ENCODE measurements at places on chromosomes 16 and 17.

- no peak for DNase-seq
Observed at GRCh38 chr17:9162275-9162985, 141.1 kb downstream of the NTN1 start.

- DNase-seq, result peak; percentile 98
Observed at GRCh38 chr16:66516808-66517585, 32.9 kb downstream of the TK2 start.

DNA sequence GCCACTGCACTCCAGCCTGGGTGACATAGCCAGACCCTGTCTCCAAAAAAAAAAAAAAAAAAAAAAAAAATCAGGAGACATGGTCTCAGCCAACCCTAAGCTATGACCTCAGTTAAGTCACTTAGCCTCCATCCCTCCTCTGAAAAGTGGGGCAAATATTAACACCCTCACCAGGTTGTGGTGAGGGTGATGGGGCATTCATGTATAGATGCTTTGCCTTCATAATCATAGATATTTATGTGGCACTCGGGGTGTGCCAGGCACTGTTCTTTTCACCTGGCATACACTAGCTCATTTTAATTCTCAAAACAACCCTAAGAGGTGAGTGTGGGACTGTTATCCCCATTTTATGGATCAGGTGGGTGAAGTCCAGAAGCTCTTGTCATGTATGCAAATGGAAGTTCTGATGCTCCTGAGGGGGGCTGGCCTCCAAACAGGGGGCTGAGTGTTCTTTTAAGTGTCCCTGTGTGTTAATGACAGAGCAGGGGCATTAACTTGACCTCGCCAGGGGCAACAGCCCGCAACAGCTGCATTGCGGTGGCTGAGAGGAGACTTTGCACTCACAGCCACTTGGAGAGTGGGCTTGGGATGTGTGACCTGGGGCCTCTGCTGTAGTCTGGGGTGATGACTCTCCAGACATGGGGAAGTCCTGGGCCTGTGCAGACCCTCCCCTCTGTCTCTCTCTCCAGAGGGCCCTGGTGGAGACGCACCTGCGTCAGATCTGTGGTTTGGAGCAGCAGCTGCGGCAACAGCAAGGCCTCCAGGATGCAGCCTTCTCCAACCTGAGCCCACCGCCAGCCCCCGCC lies 4.1 kb downstream of the TBKBP1 start:
- no peak for DNase-seq

GRCh38 chr16:28569021-28569420 lies 15.3 kb downstream of the SGF29 start:
- no peak for DNase-seq

DNA sequence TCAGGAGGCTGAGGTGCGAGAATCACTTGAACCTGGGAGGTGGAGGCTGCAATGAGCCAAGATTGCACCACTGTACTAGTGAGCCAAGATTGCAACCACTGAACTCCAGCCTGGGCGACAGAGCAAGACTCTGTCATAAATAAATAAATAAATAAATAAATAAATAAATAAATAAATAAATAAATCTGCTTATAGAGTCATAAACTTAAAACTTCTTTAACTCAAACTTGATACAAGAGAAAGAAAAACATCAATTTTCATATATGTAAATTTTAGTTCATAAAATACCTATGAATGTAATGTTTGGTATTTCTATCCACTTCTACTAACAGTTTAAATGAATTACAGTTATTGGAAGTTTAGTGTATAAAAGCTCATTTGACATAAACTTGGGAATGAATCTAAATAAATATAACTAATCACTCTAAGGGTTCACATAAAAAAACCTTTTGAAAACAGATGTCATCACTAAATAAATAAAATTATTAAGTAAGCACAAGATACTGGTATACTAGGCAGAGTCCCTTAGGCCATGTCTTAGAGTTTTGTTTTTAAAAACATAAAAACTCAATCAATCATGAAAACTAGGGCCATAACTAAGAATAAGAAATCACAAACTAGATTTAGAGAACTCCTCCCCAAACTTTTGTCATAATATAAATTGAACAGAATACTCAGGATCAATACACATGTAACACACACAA lies 54.1 kb downstream of the SMURF2 start:
- no peak for DNase-seq
